ENCODE measurements at places on chromosomes 16 and 17.
A peak's percentile ranks its signal among the peaks of the same experiment; 100 is the strongest.

DNA sequence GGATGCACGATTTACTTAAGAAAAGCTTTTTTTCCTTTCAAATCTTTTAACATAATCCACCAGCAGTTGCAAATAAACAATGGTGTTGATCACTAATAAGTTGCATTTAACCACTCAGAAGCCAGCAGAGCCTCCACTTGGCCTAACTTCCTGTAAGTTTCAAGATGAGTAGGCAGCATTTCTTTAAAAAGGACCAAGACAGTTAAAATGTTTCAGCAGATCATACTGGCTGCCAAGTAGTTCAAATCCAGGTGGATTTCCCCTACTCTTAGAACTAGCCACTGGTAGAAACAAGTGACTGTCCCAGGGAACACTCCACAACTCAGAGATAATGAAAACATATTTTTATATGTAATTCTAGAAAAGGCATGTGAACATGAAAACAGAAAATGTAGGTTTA lies 17.0 kb upstream of the RFFL start:
- no peak for DNase-seq

GRCh38 chr17:81345228-81346089 lies 49.8 kb upstream of the BAHCC1 start:
- DNase-seq: peak; percentile 68

GRCh38 chr17:29140051-29140621 lies 40.1 kb downstream of the MYO18A start:
- DNase-seq: peak; percentile 85

DNA sequence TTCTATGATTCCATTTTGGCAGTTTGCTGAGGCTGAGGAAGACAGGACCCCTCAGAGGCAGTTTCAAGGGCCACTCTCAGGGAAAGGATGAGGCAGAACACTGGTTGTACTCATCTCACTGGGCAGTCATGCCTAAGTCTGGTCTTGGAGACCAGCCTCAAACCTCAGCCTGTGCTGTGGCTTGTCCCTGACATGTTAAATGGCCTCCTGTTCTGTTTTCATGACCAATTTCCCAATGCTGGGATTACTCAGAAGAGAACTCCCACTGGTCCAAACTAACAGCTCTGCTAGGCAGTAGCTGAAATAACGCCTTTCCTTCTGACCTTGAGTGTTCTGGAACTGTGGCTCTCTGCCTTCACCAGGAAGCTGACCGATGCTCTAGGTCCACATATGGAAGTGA lies 8.4 kb upstream of the SPDYE4 start:
- DNase-seq: no peak

GRCh38 chr17:36993227-36993626 lies 44.5 kb downstream of the AATF start:
- no peak for DNase-seq

- DNase-seq: no peak
These were observed 17.4 kb downstream of the CCDC182 start for GRCh38 chr17:57727630-57728175.

DNA sequence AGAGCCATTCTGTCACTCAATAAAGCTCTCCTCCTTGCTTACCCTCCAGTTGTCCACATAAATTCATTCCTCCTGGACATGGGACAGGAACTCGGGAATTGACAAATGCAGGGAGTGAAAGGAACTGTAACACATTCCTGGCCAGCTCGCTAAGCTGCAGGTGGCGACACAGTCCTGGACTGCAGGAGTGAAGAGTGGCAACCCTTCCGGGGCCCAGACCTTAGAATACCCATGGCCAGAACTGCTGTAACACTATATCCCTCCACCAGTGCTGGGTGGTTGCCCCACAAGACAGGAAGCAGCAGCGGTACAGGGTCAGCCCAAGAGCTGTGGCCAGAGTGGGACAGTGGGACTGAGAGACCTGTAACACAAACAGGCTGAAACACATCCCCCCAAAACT lies 30.3 kb upstream of the KIF2B start:
- DNase-seq: no peak

DNA sequence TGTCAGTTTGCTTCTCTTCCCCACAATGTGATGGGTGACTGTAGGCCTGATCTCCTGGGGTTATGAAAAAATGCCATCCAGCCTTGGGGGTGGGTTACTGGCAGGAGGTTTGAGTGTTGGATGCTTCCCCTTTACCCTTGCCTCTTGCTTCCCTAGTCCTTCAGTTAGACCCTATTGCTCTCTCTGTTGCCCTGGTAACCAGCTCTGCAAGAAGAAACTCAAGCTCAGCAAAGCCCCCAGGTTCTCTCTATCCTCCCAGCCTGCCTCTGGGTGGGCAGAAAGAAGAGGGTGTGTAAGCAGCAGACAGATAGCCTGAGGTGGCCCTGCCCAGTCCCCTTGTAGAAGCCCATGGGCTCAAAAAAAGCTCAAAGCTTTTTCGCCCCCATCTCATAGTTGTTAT lies 2.8 kb upstream of the RAPGEFL1 start:
- no peak for DNase-seq

- no peak for DNase-seq
These were observed 32.0 kb downstream of the GSE1 start for GRCh38 chr16:85645021-85645589.

DNA sequence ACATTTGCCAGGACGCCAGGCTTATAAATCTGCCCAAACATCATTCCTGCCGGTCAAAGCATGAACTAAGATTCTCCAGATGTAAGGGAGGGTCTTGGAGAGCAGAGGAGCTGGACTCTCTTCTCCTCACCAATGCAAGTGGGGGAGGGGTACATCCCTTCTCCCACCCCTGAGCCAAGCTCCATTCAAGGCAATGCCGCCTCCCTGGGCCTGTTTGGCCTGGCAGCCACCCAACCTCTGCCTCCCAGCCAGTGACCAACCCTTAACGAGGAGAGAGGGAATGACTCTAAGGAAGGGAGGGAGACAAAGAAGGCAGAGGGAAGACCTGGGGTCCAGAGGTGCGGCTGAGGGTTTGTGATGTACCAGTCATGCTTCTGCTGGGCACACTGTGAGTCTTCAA lies 13.8 kb downstream of the C17orf50 start:
- DNase-seq: no peak

- no peak for DNase-seq
These were observed 47.9 kb downstream of the STH start for GRCh38 chr17:46046957-46047356.

GRCh38 chr17:60664022-60664421 lies 13.6 kb upstream of the BCAS3 start:
- DNase-seq: no peak

- no peak for DNase-seq
These were observed 7.7 kb downstream of the AKTIP start for GRCh38 chr16:53495325-53495724.

- DNase-seq: no peak
These were observed 560.3 kb upstream of the CDH8 start for GRCh38 chr16:62596584-62596983.

DNA sequence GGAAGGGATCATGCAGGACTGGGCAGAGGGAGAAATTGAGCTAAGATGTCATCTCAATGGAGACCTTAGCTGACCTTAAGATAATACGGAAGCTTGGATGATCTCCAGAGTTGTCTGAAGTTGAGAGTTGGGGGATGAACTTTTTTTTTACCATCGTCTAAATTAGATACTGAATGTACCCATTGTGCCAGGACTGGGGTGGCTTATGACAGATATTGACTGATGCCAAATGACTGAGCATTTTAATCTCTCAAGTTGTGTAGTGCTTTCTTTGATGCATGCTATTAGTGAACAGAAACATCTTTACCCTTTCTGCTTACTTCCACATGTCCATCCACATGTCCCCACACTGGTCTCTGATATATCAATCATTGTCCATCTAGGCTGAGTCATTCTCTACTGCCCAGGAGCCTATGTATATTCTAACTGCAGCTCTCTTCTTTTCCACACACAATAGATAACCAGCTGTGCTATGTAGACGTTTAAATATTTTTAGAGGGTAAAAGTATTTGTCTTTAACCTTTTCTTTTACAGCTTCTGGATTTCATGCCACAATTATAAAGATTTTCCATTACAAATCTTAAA lies 60.2 kb upstream of the ZKSCAN2 start:
- DNase-seq: no peak

- DNase-seq: no peak
These were observed 54.2 kb downstream of the SREBF1 start for GRCh38 chr17:17782523-17783115.

- no peak for DNase-seq
These were observed 4.8 kb upstream of the HOXB8 start for GRCh38 chr17:48619826-48620449.

GRCh38 chr17:47324224-47325020 lies 667 bp downstream of the EFCAB13 start:
- peak; percentile 55 for DNase-seq

- no peak for DNase-seq
These were observed at the start of gene NRN1L for GRCh38 chr16:67884684-67885083. Gene NRN1L, plus strand, starts transcription at chr16:67884885. Its CDS starts 19 bp downstream, at chr16:67884904.

- DNase-seq: no peak
These were observed 7.2 kb upstream of the IGFALS start for GRCh38 chr16:1800701-1801100.

DNA sequence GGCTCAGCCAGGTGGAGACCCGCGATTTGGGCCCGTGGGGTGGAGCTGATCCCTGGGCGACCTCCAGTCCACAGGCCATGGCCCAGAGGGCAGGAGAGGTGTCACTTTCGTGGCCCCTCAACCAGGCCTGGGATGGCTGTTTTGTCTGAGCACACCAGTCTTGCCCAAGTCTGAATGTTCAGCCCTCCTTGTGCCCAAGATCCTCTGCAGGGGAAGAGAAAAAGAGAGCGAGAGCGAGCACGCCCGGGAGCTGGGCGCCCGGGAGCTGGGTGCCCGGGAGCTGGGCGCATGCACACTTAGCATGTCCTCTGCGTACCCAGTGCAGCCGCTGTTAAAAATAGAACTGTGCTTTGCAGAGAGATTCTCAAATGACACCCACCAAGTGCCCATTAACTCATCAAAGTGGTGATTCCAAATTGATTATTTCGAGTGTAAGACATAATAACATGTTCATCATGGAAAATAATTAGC lies 403.3 kb upstream of the TNRC6C start:
- no peak for DNase-seq

DNA sequence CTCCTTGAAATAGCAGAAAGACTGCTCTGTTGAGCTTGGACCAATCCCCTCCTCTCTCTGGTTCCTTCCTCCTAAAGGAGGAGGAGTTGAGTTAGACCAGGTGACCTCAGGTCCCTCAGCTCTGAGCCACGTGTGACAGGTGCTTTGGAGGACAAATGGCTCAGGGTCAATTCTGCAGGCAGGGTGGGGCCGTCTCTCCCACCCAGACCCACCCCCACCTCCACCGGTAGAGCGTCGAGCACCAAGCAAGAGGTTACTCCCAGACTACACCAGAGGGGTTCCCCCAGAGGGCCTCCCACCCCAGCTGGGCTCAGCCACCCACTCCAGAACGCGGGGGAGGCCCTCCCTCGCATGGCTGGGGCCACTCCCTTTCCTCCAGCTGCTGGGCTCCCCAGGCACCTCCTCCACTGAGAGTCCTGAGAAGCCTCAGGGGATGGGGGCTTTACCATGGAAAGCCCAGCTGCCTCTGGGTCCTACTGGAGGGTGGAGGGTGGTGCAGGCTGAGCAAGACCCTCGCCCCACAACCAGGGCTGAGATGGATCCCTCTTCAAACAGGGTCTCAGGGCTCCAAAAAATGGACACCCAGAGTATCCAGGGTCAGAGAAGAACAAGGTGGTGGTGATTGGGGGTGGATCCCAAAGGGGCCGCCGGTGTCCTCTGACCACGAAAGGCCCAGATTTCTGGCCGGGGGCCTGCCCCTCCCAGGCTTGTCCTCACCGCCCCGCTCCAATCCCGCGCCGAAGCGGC lies 7.6 kb downstream of the MYO1C start:
- peak; percentile 50 for DNase-seq

DNA sequence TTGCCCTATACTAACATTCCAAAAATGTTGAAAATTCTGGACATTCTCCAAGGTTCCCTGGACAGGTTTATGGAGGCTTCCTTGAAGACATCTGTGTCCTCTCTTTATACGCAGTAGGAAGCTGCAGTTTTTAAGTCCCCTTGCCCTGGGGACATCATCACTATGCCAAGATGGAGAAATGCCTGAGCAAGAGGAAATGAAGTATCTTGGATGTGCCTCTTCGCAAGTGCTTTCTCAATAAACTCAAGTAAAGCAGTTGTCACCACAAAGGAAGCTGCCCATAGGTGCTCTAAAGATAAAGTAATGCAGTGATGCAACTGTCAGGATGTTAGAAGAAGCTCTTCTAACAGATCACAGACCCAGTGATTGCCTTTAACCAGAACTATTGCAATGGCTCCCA lies 71.0 kb downstream of the CDYL2 start:
- DNase-seq: no peak
